ENCODE measurements at places on chromosomes 7 and 10. TPM values are rescaled to one million over a fixed set of nuclear protein-coding genes. Genes with fewer than 3 reads are reported as not detected.

Gene PPP1R17
- total RNA-seq, result not detected

DNA sequence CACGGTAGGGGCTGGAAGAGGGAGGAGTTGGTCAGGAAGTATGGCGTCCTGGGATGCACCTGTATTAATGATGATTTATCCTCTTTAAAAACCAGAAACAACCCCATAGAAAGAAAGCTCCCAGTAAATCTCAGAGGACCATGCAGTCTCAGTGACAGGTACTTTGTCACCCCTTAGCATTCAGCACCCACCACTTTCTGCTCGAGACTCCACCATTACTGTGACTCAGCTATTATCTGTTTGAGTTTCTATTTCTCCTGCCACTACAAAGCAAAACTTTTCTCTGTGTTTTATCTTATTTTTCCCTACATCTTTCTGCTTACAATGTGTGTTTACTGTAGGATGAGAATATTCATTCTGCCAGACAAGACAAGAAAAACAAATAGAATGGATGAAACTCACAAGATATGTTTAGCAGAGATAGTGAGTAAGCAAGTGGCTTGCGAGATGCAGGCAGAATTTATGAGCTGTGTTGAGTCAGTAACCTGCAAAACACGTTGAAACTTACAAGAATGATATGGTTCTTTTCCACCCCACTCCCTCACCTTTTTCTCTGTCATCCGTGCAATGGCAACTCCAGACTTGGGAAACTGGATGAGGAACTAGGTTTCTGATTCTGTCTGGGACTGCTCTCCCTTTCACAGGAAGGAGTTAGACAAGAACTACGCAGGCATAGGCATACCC is 127.1 kb downstream of the AOAH start:
- no peak for DNase-seq

Gene GPR146
- 5.4 TPM for total RNA-seq

DNA sequence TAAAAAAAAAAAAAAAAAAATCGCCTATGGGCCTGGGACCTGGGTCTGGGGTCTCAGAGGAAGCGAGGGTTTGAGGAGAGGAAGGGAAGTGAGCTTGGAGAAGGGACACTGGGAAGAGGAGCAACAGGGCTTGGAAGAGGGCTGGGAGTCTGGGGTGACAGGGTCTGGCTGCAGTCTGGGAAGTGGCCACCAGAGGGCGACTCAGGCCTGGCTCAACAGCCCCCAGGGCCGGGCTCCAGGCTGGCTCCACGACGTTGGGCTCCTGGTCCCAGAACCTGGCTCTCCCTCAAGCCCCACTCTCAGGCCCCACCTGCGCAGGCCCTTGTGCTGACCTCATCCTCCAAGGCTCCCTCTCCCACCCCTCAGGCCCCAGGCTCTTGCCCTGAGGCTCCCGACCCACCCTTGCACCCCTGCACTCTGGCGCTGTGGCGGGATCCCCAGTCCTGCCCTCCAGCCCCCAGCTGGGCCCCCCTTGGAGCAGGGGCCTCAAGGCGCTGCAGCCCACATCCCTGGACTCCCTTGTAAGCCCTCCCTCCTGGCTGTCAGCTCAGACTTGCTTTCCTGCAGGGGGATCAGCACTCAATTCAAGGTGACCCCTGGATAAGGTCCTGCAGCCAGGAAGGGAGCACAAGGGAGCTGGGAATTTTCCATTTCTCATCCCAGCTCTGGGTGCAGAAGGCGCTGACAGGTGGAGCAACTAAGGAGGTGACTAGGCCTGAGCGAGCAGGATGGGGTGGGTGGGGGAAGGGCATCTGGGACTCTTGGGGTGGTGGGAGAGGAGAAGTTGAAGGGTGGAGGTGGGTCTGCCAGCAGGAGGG is 5.4 kb upstream of the SPACDR start:
- no peak for DNase-seq
